SJCRH30 (cell line): ENCODE measurements at places on chromosomes 3 and 15. TPM values are rescaled to one million over a fixed set of nuclear protein-coding genes. Genes with fewer than 3 reads are reported as not detected.

DNA sequence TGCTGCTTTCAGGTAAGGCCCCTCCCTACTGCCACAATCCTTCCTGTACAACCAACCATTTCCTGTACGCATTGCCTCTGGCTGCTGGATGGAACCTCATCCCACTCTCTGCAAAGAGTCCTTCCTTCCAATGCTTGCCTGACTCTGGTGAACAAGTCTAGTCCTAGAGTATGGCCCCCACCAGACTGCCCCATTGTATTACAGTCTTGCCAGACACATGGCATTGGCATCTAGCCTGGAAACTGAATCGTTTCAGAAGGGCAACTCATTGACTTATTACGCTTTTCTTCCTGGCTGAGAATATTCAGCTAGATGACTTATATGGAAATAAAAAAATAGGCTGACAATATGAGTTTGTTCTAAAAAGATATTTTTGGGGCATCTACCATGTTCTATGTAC, 170.3 kb downstream of the SUCLG2 start:
- no peak overlapping the region for H3K4me3 ChIP-seq
- no peak for DNase-seq
- no peaks in the 10 kb centered on the region for H3K4me1 ChIP-seq
- no peaks in the 10 kb centered on the region for H3K36me3 ChIP-seq

- no peak for DNase-seq
- H3K36me3 ChIP-seq: no peaks in the 10 kb centered on the region
- H3K4me1 ChIP-seq: peaks cover 5% of the 10 kb centered on the region; the same call in 1 of the 2 replicates
- H3K27ac ChIP-seq: no peak overlapping the region
- no peaks in the 10 kb centered on the region for H3K27me3 ChIP-seq
Observed at GRCh38 chr3:72720566-72720965, 127.7 kb downstream of the SHQ1 start.

- H3K27me3 ChIP-seq: no peaks in the 10 kb centered on the region
- DNase-seq: no peak
- no peaks in the 10 kb centered on the region for H3K36me3 ChIP-seq
- H3K4me1 ChIP-seq: no peaks in the 10 kb centered on the region
- H3K4me3 ChIP-seq: no peak overlapping the region
Observed at GRCh38 chr15:87961851-87962420, 294.6 kb downstream of the NTRK3 start.

DNA sequence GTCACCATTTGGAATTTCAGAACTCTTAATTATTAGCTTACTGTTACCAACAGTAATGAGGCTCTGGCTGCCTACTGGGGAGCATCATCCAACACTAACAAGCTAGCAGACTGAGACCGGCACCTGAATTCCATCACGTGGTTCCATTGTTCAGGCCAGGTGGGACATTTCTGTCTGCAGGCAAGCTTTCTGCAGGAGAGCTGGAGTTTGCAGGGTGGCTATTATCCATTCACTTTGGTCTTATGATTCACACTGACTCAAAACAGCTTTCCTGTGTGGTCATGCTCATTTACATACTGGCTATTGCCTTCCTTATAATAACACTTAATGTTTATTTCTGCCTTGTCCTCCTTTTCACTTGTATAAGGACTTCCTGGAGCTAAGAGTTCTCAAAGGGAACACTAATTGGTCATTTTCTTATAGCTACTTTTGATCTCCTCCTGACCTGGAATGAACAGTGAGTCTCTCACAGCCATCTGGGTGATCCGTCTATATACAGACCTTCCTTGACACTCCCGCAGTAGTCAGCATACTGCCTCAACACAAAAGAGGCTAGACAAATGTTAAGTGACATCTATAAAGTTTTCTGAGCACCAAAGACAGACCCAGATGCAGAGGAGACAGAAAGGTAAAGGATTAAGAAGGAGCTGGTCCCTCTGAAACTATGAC, 695.4 kb downstream of the FHIT start:
- no peak for DNase-seq
- H3K27me3 ChIP-seq: no peaks in the 10 kb centered on the region
- H3K4me3 ChIP-seq: no peak overlapping the region
- no peaks in the 10 kb centered on the region for H3K4me1 ChIP-seq
- no peak overlapping the region for H3K27ac ChIP-seq

- no peaks in the 10 kb centered on the region for H3K36me3 ChIP-seq
- H3K4me1 ChIP-seq: no peaks in the 10 kb centered on the region
- no peak overlapping the region for H3K4me3 ChIP-seq
- H3K27me3 ChIP-seq: no peaks in the 10 kb centered on the region
- DNase-seq: no peak
Observed at GRCh38 chr3:105385179-105385578, 18.5 kb downstream of the ALCAM start.

GRCh38 chr15:73328149-73328820, 40.5 kb downstream of the HCN4 start:
- H3K36me3 ChIP-seq: no peaks in the 10 kb centered on the region
- no peak overlapping the region for H3K27ac ChIP-seq
- no peaks in the 10 kb centered on the region; the same call in 1 of the 2 replicates for H3K4me1 ChIP-seq
- DNase-seq: no peak
- H3K4me3 ChIP-seq: no peak overlapping the region

Gene BOC
- 13.4 and 15.3 TPM in 2 replicates for total RNA-seq

Gene A4GNT
- total RNA-seq: 0.16 TPM in 1 of 2 replicates, not detected in the other

Gene CYP1A1
- not detected in 2 replicates for total RNA-seq

Gene PRRT3
- total RNA-seq: 1.3 and 2.1 TPM in 2 replicates
